Central memory CD8-positive, alpha-beta T cell (primary cell): ENCODE measurements at places on chromosomes 4 and X.

DNA sequence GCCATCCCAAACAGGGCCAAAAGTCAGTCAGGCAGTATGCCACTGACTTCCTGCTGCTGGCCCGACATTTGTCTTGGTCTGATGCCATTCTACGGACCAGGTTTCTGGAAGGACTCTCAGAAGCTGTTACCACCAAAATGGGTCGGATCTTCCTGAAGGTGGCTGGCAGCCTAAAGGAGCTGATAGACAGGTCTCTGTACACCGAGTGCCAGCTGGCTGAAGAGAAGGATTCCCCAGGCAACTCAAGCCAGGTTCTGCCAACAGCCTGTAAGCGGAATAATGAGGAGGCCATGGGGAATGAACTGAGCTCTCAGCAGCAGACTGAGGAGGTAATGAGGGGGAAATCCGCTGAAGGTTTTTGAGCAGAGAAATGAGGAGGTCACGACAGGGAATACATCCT lies 95.7 kb downstream of the RTL9 start:
- DNase-seq: no peak

- no peak for DNase-seq
Measured at GRCh38 chr4:7798178-7798995, 141.3 kb downstream of the AFAP1 start.

- DNase-seq: no peak
Measured at GRCh38 chr4:153258750-153259149, 54.5 kb downstream of the TRIM2 start.

DNA sequence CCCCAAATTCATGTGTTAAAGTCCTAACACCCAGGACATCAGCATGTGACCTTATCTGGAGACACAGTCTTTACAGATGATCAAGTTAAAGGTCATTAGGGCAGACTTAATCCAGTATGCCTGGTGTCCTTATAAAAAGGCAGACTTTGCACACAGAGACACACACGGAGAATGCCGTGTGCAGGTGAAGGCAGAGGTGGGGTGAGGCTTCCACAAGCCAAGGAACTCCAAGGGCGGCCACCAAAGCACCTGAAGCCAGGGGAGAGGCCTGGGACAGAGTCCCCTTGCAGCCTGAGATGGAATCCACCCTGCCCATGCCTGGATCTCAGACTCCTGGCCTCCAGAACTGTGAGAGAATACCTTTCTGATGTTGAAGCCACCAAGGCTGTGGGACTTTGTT lies 26.1 kb upstream of the SORCS2 start:
- DNase-seq: no peak

DNA sequence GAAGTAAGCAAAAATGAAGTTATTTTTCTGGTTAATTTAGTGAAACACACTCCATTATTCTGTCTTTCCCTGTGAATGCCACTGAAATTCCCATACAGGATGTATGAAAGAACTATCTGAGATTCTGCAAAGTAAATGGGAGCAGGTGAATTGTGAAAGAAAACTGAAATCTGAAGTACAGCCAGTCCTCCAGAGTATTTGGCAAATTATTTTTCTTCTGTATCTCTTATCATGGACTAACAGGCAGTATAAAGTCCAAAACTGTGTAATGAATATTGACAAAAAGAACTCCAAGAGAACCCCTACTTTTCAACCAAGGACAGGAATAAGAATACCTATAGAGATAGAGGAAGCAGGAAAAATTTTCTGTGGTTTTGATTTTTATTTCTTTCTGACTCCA lies 40.8 kb upstream of the AR start:
- DNase-seq: no peak

- no peak for DNase-seq
Measured at GRCh38 chrX:68511255-68511654, 12.4 kb downstream of the YIPF6 start.

GRCh38 chr4:2280531-2281300 lies 18.8 kb upstream of the MXD4 start:
- DNase-seq: no peak

DNA sequence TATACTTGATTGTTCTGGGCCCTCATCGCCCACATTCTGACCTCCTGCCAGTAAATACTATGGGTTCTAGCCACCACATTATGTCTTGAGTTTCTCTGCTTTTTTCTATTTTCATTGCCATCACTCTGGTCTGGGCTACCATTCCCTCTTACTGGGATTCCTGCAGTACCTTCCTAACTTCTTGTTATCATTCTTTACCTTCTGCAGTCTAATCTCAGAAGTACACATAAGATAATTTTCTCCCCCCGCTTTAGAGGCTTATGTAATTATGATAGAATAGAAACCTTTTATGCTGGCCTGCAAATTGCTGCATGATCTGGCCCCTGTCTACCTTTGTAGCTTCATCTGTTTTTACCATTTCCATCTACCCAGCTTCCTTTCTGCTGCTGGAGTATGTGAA lies 19.2 kb downstream of the STIM2 start:
- DNase-seq: no peak

DNA sequence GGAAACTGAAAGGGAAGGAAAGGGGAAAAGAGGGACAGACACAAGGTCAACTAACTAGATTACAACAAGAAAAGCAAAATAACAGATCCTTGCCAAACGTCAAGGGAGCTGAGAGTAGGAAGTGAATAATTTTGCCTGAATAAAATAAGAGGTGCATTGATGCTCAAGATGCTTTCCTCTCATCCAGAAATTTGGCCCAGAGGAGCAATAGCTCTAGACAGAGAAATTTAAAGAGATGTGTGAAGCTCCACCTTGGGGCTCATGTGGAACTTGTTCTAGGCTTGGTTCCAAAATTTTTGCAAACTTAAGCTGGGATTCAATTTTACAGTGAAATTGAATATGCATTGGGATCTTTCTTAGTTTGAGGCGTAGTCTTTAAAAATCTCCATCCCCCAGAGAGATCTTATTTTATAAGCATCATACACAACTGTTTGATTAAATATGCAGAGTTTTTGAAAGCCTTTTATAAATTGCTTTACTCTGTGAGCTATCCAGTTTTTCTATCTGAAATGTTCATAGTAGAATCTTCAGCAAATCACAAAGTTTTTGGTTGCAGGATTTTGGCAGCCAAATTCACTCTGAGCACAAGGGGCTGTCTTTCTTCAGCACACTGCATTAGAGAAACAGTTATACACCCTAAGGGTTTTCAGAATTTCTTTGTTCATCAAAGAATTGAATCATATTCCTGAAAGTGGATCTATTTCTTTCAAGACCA lies 1159.5 kb downstream of the ADGRL3 start:
- DNase-seq: no peak

GRCh38 chr4:35966566-35966965 lies 277.7 kb downstream of the ARAP2 start:
- DNase-seq: no peak

GRCh38 chr4:22454955-22455354 lies 60.9 kb downstream of the ADGRA3 start:
- DNase-seq: no peak

GRCh38 chr4:26840786-26841185 lies 19.9 kb upstream of the STIM2 start:
- DNase-seq: no peak

DNA sequence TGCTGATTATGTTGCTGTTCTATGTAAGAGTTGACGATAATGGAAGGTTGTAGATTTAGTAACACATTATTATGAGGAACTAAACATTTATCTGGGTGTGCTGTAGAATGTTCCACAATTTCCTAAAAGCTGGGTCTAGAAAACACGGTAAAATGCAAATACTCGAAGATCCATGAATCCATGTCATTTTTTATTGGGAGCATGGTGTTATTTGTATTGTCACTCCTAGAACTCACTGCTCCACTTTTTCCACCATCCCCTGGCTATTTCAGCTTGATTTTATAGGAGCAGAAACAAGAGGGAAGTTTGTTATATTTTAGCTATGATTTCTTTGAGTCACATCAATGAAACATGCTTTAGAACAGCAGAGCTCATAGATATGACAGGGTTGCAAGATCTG lies 155.0 kb upstream of the ANK2 start:
- no peak for DNase-seq

- DNase-seq: no peak
Measured at GRCh38 chr4:142383800-142384470, 462.2 kb downstream of the INPP4B start.

DNA sequence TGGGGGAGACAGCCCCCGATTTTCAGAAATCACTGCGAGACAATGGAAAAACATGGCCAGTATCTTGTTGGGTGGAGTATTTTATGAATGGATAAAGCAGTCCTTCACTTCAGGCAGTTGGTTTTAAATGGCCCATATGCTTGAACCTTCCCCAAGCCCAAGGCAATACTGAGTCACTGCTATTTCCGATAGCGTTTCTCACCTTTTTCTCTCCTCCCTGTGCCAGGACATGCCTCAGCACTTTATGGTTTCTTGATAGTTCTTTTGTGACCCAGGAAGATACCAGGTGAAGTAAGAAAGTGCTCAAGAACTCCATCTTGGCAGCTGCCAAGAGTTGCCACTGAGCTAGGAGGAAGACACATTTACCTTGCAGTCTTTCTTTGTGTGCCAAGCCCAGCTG lies 26.8 kb upstream of the ESX1 start:
- DNase-seq: no peak

DNA sequence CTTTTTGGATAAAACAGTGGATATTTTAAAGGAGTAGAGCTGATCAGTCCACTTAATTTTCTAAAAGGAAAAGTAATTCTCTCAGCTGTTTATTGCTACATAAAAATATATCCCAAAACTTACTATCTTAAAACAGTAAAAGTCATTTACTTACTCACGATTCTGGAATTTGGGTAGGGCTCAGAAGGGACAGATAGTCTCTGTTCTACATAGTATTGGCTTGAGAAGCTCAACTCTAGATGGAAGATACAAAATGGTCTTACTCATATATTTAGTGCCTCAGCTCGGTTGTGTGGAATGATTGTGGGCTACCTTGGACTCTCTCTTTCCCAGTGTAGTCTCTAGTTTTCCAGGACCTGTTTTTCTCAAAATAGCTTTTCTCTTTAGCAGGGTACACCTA lies 691.5 kb upstream of the POU3F4 start:
- no peak for DNase-seq

- DNase-seq: no peak
Measured at GRCh38 chr4:15340902-15341732, 86.7 kb upstream of the C1QTNF7 start.

DNA sequence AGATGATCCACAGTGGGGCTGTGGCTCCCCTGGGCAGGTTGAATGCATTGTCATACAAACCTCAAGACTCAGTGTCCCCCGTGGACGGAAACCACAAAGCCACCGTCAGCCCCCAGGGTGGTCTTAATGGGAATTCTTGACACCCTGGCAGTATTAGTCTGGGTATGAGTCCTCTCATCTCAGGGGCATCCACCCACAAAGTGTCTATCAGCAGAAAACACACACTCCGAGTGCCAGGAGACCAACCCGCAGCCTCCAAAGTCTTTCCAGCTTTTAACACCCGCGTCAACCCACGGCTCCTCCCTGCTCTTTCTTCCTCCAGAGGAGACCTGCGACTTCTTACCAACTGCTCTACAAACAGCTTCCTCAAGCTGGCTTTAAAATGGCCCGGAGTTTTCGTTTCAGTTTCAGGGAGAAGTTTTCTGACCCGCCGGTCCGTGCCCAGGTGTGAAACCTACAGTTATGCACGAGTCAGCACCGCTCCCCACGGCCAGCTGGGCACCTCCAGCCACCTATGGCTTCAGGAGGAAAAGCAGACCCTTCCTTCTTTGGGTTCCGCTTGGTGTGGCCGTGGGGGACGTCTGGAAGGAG lies 14.4 kb upstream of the ASMTL start:
- peak; percentile 33 for DNase-seq

DNA sequence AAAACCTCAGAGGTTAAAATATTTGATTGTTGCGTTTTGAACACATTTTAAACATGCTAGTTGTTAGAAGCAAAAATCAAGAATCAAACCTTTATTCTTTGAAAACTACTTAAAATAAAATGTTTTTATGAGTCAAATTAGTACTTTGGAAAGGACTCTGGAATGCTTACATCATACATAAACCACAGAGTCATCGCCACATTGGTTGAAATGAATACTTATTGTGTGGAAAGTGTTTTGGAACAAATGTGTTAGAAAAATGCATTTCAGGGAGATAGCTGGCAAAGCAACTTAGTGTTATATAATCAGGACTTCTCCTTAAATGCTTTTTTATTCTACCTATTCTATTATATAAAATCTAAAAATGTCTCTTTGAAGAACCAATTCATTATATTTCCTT lies 49.4 kb upstream of the CAMK2D start:
- no peak for DNase-seq

DNA sequence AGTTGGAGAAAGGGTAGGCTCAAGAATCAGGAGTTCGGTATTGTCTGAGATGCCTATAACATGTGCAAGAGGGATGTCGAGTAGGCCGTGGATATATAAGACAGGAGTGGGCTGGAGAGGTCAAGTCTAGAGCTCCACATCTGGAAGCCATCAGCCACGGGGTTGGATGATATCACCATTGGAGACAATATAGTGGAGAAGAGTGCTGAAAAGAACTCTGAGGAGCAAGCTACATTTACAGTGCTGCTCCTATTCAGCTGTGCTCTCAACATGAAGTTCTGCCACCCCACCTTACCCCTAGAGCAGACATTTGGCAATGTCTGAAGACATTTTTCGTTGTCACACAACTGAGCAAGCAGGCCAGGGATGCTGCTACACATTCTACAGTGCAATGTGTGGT lies 20.9 kb upstream of the PLAC1 start:
- DNase-seq: no peak

GRCh38 chr4:33841120-33841519 lies 2403.2 kb downstream of the ARAP2 start:
- no peak for DNase-seq

- no peak for DNase-seq
Measured at GRCh38 chr4:89416960-89417359, 109.4 kb upstream of the GPRIN3 start.

- DNase-seq: no peak
Measured at GRCh38 chr4:853416-853781, 27.5 kb upstream of the CPLX1 start.

- DNase-seq: no peak
Measured at GRCh38 chr4:109313168-109314133, 11.0 kb upstream of the COL25A1 start.

GRCh38 chrX:13506574-13506973 lies 62.8 kb upstream of the EGFL6 start:
- DNase-seq: peak; percentile 14

- DNase-seq: no peak
Measured at GRCh38 chr4:146654687-146655520, 16.2 kb downstream of the POU4F2 start.

DNA sequence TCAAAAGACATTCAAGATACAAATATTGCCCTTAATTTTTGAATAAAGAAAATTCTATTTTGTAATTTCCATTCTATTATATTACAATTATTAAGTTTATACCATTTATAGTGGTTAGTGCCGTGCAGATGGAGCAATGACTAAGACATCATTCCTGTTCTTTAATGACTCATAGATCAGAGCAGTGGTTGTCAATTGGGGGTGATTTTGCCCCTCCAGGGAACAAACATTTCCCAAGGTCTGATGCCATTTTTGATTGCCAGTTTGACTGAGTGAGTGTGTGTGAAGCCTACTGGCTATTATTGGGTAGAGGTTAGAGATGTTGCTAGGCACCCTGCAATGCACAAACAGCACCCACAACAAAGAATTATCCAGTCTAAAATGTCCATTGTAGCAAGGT lies 97.9 kb upstream of the DDIT4L start:
- DNase-seq: no peak

GRCh38 chr4:63233671-63234070 lies 1175.6 kb downstream of the TECRL start:
- DNase-seq: no peak

GRCh38 chr4:133776961-133777360 lies 424.6 kb downstream of the PABPC4L start:
- DNase-seq: no peak

- DNase-seq: no peak
Measured at GRCh38 chr4:38099908-38100407, 139.8 kb downstream of the PTTG2 start.
